ENCODE measurements at places on chromosomes 7 and 10.

- no peak for DNase-seq
These were observed 16.5 kb downstream of the ECHDC3 start for GRCh38 chr10:11758527-11759236.

DNA sequence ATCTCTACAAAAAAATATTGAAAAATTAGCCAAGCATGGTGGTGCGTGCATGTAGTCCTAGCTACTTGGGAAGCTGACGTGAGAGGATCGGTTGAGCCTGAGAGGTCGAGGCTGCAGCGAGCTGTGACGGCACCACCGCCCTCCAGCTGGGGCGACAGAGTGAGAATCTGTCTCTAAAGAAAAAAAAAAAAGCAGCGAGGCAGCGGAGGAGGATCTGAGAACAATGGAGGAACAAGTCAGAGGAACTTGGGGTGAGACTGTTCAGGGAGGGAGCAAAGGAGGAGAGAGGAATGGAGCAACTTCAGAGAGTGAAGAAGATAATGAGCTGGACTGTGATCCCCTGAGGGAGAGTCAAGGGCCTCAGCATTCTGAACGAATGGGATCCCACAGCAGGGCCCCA is 85.4 kb downstream of the MKX start:
- DNase-seq = no peak

- no peak for DNase-seq
These were observed 39.7 kb downstream of the TES start for GRCh38 chr7:116249969-116250553.

- no peak for DNase-seq
These were observed 70.5 kb upstream of the SP4 start for GRCh38 chr7:21357151-21358097.

DNA sequence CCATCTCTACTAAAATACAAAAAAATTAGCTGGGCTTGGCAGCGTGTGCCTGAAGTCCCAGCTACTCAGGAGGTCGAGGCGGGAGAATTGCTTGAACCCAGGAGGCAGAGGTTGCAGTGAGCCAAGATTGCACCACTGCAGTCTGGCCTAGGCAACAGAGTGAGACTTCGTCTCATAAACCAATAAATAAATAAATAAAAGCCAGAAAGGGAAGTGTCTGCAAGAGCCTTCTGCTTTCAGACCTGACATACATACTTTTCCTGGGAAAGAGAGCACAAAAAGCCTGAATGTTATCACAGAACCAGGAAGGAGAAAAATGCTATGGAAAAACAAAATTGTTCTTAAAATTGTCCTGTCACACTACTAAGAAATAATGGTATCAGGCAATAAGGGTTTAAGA is 4.1 kb upstream of the KIF5B start:
- no peak for DNase-seq

GRCh38 chr7:21383227-21384220 is 44.4 kb upstream of the SP4 start:
- no peak for DNase-seq

- DNase-seq = no peak
These were observed 8.7 kb downstream of the ANKRD1 start for GRCh38 chr10:90912174-90912573.

GRCh38 chr10:94131885-94132284 is 138.2 kb downstream of the PLCE1 start:
- DNase-seq = no peak

DNA sequence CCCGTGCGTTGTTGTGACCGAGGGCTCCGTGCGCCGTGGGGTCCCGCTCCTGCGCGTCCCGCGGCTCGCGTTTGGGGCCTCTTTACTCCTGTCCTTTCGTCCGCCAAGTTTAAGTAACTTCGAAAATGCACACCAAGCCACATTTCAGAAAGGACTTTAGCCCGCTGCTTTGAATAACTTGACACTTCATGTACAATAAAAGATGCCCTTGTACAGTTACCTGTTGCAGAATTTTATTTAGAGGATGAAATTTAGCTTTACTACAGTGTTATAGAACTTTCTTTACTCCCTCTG is 459 bp downstream of the SUGCT start:
- no peak for DNase-seq

- no peak for DNase-seq
These were observed 8.7 kb downstream of the ADCY1 start for GRCh38 chr7:45582868-45583277.

GRCh38 chr7:131027287-131027773 is 293.3 kb upstream of the KLF14 start:
- no peak for DNase-seq

DNA sequence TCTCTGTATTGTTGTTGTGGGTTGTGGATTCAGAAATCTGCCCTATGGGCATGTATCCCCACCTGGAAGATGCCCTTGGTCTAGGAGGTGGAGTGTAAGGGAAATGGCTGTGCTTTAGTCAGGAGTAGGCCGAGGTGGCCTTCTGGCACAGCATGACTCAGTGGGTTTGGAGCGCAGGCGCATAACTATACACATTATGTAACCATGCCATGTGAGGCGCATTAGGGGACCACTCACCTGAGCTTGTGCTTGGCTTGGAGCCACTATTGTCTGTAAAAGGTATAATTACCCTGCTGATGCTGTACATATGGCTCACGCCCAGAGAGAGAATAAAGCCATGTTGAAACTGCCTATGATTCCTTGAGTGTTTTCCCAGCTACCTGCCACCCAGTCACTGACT is 20.6 kb upstream of the ADAMTS14 start:
- DNase-seq = peak; percentile 31

DNA sequence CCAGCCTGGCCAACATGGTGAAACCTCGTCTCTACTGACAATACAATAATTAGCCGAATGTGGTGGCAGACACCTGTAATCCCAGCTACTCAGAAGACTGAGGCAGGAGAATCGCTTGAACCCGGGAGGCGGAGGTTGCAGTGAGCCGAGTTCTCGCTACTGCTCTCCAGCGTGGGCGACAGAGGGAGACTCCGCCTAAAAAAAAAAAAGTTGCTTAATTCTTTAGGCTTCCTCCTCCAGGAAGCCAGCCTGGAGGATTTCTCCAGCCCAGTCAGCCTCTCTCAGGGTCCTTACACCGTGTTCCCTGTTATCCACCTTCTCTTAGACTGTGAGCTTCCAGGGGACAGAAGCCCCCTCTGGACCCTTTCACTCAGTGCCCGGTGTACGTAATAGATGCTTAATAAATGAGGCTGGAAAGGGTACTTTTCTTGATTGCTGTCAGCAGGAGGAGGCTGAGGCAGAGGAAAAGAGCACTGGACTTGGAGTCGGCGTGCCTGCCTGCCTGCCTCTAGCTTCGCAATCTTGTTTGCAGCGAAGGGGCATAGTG is 16.4 kb upstream of the NODAL start:
- DNase-seq = no peak

- DNase-seq = no peak
These were observed 125.8 kb downstream of the FAM107B start for GRCh38 chr10:14648946-14649345.

DNA sequence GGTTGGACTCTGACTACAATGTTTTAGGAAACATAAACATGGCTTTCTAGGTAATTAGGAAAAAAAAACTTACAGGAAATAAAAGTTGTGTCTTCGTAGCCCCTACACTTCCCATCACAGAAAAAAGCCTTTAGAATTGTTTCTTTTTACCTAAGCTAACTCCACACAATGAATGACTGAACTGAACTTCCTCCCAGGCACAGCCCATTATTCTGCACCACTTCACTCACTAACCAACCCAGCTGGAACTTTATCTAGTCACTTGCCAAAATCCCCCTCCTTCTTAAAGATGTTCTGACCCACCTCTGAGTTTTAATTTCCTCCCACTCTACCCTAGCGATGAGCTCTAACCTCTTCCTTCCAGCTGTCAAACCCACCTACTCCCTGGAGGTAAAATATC is 91.7 kb upstream of the MEOX2 start:
- DNase-seq = no peak

DNA sequence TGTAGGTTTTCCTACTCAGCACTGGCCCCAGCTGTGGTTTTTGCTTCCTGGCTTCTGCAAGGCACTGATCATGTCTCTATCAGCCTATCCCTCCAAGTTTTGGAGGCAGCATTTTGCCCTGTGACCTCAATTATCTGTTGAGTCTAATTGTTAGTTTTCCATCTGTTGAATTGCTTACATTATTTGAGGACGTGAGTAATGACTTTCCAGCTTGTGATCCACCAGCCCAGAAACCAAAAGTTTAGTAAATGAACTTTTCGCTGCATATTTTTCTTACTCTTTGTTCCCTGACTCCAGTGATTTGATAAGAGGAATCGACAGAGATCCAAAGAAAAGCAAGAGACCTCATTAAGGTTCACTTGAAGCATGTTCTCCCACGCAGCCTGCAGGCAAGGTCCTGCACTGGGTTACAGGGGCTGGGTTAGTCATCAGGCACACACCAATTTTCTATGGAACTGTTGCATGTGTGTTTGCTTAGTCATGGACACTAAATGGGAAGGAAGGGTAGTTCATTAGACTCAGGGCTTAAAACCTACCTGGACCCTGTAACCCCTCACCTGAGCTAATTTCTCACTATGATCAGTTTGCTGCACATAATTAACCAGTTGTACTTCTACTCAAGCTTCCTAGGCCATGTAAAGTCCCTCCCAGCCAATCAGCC is 57.2 kb downstream of the AKR1E2 start:
- no peak for DNase-seq

GRCh38 chr10:89644691-89644966 is 413 bp downstream of the PANK1 start:
- peak; percentile 31 for DNase-seq

DNA sequence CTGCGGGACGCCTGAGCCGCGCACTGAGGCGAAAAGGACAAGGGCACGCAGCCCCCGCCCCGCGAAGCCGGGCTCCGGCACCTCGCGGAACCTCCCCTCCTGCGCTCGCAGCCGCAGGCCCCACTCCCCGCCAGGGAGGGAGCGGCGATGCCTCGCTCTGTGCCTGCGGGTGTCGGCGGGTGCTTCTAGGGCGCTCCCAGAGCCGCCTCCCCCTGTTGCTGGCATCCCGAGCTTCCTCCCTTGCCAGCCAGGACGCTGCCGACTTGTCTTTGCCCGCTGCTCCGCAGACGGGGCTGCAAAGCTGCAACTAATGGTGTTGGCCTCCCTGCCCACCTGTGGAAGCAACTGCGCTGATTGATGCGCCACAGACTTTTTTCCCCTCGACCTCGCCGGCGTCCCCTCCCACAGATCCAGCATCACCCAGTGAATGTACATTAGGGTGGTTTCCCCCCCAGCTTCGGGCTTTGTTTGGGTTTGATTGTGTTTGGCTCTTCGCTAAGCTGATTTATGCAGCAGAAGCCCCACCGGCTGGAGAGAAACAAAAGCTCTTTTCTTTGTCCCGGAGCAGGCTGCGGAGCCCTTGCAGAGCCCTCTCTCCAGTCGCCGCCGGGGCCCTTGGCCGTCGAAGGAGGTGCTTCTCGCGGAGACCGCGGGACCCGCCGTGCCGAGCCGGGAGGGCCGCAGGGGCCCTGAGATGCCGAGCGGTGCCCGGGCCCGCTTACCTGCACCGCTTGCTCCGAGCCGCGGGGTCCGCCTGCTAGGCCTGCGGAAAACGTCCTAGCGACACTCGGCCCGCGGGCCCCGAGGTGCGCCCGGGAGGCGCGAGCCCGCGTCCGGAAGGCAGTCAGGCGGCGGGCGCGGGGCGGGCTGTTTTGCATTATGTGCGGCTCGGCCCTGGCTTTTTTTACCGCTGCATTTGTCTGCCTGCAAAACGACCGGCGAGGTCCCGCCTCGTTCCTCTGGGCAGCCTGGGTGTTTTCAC is 519 bp downstream of the ITGB8 start:
- peak; percentile 61 for DNase-seq

- no peak for DNase-seq
These were observed 51.9 kb upstream of the TCERG1L start for GRCh38 chr10:131363416-131363815.

DNA sequence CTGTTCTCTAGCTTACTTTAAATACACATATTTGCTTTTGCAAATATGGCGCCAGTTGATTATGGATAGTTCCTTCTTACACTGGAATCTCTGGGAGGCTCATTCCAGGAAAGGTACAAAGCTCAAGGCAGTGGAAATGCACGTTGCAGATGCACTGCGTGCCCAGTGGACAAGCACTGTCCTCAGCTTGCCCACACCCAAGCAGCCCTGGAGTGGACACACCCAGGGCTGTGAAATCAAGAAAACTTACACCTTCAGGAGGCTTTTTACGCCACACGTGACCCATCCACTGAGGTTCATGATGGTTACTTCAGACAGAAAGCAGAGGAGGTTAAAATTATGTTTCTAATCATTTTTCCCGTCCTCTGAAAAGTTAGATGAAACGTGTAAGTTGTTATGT is 248.5 kb downstream of the VTI1A start:
- no peak for DNase-seq

DNA sequence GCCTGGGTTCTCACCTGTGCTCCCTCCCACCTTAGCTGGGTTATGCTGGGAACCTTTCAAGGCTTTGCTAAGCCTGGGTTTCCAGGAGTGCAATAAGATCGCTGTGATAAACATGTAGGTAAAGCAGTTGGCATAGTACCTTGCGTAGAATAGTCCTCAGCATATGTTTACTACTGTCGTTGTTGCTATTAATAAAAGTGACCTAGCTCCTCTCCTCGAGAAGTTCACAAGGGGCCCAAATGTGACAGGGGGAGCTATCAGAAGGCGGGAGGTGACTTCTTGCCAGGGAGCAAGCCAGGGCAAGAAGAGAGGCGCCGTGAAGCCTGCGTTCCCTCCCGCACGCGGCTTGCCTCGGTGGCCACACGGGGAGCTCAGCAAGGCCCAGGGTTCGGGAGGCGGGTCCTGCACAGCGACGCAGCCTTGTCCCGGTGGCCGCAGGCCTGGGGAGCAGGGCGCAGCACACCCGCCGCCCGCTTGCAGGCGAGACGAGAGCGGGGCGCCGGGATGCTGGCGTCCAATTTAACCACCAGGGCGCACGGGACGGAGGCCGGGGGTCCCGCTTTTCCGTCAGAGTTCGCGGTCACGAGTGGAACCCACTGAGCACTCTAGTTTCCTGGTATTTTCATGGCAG is 106.2 kb downstream of the SNX10 start:
- no peak for DNase-seq

GRCh38 chr10:109765838-109766237 is 157.5 kb downstream of the XPNPEP1 start:
- no peak for DNase-seq

GRCh38 chr7:80524693-80525092 is 12.8 kb upstream of the GNAT3 start:
- no peak for DNase-seq

- no peak for DNase-seq
These were observed 217.1 kb downstream of the NRG3 start for GRCh38 chr10:82092111-82092510.

GRCh38 chr10:102287538-102287937 is 42.2 kb downstream of the GBF1 start:
- no peak for DNase-seq

Data from NCI-H2081 (cell line).